A549 treated with CORT108297 at 1 μM for 4 hours (cell line): ENCODE measurements at places on chromosomes 3 and 15. TPM values are rescaled to one million over a fixed set of nuclear protein-coding genes. Genes with fewer than 3 reads are reported as not detected.

Gene CERS3
- total RNA-seq, result not detected in 5 replicates

Gene TMEM40
- 0.08 to 0.73 TPM (median 0.32 TPM) in 5 replicates for total RNA-seq

Gene SERF2
- 459 to 728 TPM (median 704 TPM) in 5 replicates for total RNA-seq

Gene SEMA6D
- not detected in 5 replicates for total RNA-seq

Gene COL6A6
- not detected in 5 replicates for total RNA-seq

Gene GREM1
- total RNA-seq, result 7.8 to 15.8 TPM (median 8.0 TPM) in 5 replicates

Gene U2SURP
- 70.4 to 115 TPM (median 84.6 TPM) in 5 replicates for total RNA-seq

Gene MYO9A
- total RNA-seq, result 6.8 to 10.3 TPM (median 8.7 TPM) in 5 replicates

Gene ZNF148
- 7.7 to 10.5 TPM (median 8.6 TPM) in 5 replicates for total RNA-seq

Gene SERINC4
- 0.05 to 0.12 TPM (median 0.06 TPM) in 4 of 5 replicates, not detected in the other for total RNA-seq

Gene GP9
- not detected in 5 replicates for total RNA-seq

Gene HCLS1
- 0.04 to 0.14 TPM (median 0.13 TPM) in 5 replicates for total RNA-seq

Gene TFRC
- total RNA-seq, result 86.1 to 105 TPM (median 94.1 TPM) in 5 replicates

Gene MRPS22
- total RNA-seq, result 42.7 to 52.6 TPM (median 44.9 TPM) in 5 replicates

Gene HRG
- not detected in 5 replicates for total RNA-seq

Gene SH2D7
- total RNA-seq, result not detected in 5 replicates

Gene CPN2
- total RNA-seq, result not detected in 5 replicates

Gene TXNRD3
- 5.9 to 6.9 TPM (median 6.5 TPM) in 5 replicates for total RNA-seq

Gene SLC27A2
- total RNA-seq, result 29.9 to 35.5 TPM (median 32.4 TPM) in 5 replicates

Gene GOLGA6B
- total RNA-seq, result 0.05 TPM in 1 of 5 replicates, not detected in the others
